ENCODE measurements at places on chromosomes 2 and 18.

DNA sequence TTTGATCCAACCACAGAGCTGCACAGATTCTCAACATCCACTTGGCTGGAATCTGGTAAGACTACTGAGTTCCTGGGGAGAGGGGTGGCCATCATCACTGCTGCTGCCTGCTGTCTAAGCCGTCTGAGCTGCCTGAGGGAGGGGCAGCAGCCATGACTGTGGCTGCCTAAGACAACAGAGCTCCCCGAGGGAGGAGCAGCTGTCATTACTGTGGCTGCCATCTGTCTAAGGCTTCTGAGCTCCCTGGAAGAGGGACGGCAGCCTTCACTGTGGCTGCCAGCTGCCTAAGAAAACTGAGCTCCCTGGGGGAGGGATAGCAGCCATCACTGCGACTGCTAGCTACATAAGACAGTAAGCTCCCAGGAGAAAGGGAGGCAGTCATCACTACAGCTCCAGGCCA lies 584.4 kb downstream of the NR4A2 start:
- DNase-seq: no peak

GRCh38 chr2:85355073-85355410 lies 473 bp downstream of the ELMOD3 start:
- DNase-seq: peak; percentile 72

- no peak for DNase-seq
Measured at GRCh38 chr2:195579776-195580555, 77.1 kb upstream of the SLC39A10 start.

DNA sequence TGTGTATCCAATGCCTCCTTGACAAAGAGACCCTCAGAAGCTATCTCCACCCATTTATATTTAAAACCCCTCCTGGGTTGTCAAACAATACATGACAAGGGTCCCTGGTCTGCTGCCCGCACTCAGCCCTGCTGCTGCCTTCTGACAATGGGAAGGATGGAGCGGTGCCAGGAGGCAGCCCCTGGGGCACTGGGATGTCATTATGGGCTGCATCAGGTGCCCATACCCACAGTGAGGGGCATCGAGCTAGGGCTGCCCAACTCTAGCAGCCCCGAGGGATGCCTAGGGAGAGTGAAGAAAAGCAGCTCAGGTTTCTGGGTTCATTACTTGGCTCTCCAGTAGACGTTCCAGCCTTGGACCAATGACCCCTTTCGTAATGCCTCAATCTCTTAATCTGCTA lies 301.7 kb downstream of the ALK start:
- DNase-seq: no peak

GRCh38 chr2:118013724-118014491 lies at the start of gene CCDC93:
CCDC93 (minus strand) TSS chr2:118014070; CDS start chr2:118013995, 75 bp downstream.
- DNase-seq: peak; percentile 92

DNA sequence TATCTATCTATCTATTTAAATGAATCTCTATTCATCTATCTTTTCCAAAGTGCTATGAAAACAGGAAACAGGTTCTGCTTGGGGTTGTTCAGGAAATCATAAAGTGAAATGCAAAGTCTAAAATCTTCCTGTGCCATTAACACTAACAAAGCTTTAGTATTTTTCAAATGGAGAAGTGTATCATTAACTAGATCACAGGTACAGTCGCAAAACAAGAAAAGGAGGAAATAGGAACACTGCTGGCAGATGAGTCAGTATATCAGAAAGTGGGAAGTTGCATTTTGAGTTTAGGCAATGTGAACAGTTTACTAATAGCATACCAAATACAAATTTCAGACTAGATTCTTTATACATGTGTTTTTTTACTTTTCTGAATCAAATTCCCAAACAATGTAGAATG lies 888.5 kb upstream of the FSHR start:
- DNase-seq: no peak

GRCh38 chr2:101356521-101356920 lies 30.8 kb downstream of the CREG2 start:
- no peak for DNase-seq

DNA sequence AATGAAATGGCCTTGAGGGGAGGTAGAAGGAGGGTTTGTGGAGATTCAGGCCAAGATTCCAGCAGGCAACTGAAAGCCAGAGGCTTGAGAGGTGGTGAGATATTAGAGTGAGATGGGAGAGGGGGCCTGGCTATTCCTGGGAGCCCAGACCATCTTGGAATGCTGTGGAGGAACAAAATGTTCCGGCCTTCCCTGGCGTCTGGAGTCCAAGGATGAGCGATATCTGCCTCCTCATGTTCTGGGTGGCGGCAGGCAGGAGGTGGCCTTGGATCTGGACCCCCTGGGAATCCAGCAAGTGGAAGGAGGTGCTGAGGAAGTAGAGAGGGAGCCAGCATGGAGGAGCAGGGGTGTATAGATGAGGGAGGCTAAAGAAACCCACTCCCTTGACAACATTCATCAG lies 335.9 kb downstream of the CYP26B1 start:
- no peak for DNase-seq

DNA sequence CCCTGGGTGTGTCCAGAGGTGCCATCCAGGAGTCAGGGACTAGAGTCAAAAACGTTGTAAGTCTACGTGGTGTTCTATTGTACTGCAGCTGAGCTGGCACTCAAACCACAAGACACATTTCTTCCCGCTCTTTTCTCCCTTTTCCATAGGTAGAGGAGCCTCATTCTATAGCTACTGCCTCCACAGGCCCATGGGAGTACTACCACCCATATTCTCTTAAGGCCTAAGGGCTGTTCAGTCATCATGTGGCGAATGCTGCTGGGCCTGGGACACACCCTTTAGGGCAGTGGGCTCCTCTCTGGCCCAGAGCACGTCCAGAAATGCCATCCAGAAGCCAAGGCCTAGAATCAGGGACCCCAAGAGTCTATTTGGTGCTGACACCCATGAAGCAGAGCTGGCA lies 1271.7 kb downstream of the CNTNAP5 start:
- no peak for DNase-seq

DNA sequence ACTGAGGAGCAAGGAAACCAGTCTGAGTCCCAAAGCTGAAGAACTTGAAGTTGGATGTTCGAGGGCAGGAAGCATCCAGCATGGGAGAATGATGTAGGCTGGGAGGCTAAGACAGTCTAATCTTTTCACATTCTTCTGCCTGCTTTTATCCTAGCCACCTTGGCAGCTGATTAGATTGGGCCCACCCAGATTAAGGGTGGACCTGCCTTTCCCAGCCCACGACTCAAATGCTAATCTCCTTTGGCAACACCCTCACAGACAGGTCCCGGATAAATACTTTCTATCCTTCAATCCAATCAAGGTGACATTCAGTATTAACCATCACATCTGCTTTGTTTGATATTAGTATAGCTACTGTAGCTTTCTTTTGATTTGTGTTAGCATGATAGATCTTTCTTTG lies 27.1 kb downstream of the VRK2 start:
- DNase-seq: no peak

GRCh38 chr2:6392966-6393365 lies 472.7 kb downstream of the CMPK2 start:
- no peak for DNase-seq

- peak; percentile 55 for DNase-seq
Measured at GRCh38 chr2:47309472-47309951, 93.4 kb upstream of the MSH2 start.

DNA sequence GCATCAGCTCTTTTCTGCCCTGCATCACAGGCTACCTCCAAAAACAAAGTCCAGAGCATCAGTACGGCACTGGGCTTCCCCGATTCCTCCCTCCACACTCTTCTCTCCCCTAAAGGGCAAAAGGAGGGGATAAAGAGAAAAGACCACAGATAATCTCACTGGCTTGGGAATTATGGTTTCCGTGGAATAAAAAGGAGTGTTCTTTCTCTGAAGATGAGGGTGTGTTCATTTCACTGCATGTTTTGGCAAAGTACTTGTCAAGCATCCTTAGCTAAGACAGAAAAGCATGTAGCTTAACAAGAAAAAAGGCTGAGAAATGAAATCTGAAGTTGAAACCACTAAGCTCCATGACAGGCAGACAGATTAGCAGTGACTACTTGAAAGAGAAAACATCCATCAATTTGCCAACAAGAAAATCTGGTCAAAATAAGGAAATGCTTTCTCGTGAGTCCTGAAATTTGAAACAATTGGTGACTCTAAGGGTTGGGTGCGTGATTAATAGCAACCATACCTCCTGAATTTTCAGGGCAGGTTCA lies 20.6 kb upstream of the DSG3 start:
- no peak for DNase-seq

GRCh38 chr2:188518381-188518780 lies 226.7 kb downstream of the GULP1 start:
- no peak for DNase-seq

GRCh38 chr18:13539050-13539449 lies 187.3 kb downstream of the FAM210A start:
- no peak for DNase-seq

All from cardiac septum (tissue), 1 donor.